ENCODE measurements at places on chromosomes 2 and 18.

- no peak for DNase-seq
Measured at GRCh38 chr2:105449076-105449475, 50.2 kb upstream of the FHL2 start.

DNA sequence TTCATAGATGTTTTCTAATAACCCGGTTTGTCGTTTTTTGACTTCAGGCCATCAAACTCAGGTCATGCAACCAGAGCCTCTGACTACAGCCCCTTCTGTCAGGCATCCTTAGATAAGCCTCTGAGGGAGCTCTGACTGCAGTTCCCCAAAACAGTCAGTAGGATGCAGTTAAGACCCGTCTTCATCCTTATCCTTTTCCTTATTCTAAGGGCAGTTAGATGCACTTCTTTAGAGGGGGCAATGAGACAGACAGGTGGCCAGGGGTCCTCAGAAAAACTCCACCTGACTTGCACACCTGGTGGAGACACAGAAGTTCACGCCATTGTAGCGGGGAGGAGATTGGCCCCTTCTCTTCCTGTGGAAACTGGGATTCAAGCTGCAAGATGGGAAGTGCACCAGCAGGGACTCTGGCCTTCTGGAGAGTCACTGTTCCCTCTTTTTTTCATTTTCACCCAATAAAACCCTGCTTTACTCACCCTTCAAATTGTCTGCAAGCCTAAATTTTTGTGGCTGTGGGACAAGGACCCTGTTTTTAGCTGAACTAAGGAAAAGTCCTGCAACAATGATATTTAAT lies 104.8 kb upstream of the TFPI start:
- DNase-seq, result no peak

GRCh38 chr18:9992973-9993520 lies 79.2 kb downstream of the VAPA start:
- DNase-seq, result no peak

GRCh38 chr2:72895154-72895553 lies 7.9 kb downstream of the SPR start:
- no peak for DNase-seq

DNA sequence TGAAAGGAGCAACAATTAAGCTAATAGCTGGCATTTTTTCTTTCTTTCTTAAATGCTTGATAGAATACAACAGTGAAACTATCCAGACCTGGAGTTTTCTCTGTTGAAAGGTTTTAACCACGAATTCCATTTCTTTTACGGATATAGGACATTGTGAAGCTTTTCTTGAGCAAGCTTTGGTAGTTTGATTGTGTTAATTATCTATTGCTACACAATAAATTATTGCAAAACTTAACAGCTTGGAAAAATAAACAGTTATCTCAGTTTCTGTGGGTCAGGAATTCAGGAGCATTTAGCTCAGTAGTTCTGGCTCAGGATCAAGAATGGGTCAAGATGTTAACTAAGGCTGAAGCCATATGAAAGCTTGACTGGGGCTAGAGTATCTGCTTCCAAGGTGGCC lies 11.7 kb downstream of the PHOSPHO2 start:
- DNase-seq, result no peak

GRCh38 chr2:85114586-85115330 lies 18.4 kb upstream of the TCF7L1 start:
- DNase-seq, result no peak

DNA sequence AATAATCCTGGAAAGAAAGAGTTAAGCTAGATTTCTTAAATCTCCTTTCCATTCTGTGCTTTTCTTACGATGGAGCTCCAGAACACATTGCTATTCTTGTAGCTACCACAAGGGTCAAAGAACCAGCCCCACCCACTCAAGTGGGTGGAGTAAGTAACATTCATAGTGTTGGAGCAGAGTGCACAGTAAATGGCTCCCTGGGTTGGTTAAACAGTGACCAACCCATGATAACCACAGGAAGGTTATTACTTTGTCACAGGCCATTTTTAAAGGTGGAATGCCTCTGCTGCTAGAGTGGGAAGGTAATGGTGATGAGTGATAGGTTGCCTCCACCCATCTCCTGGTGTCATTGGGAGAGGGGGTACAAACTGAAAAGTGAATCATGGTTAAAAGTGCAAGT lies 13.9 kb downstream of the ARPC2 start:
- no peak for DNase-seq

- DNase-seq, result no peak
Measured at GRCh38 chr2:143481237-143481623, 352.0 kb downstream of the ARHGAP15 start.

DNA sequence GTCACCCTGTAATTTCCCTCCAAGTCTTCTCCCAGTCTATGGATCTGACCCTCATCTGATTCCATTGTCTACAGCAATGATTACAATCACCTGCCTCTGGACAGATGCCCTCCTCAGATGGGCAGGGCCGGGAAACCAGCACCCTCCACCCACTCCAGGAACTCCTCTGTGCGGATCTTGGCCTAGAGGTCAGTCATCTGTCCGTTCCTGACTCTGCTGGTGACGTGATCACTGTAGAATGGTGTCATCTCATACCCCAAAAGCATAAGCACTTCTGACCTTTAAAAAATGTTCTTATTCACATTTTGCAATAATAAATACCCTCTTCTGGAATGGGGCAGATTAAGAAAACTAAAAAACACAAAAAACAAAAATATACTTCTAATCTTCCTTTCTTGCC lies 29.5 kb upstream of the BZW1 start:
- no peak for DNase-seq

DNA sequence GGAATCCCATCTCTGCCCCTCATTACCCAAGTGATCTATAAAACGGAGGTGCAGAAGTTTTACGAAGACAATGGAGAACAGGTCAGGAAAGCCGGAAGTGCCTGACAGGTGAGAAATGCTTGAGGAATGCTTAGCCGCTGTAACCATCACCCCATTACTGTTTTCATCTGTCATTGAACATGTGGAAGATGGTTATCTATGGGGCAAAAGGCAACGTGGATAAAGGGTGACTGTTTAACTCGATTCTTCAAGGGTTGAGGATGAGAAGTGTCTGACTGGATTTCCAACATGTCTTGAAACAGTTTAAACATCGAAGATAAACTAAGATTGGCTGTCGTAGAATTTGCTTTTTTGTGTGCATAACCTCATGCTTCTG lies 17.3 kb downstream of the HK2 start:
- no peak for DNase-seq

DNA sequence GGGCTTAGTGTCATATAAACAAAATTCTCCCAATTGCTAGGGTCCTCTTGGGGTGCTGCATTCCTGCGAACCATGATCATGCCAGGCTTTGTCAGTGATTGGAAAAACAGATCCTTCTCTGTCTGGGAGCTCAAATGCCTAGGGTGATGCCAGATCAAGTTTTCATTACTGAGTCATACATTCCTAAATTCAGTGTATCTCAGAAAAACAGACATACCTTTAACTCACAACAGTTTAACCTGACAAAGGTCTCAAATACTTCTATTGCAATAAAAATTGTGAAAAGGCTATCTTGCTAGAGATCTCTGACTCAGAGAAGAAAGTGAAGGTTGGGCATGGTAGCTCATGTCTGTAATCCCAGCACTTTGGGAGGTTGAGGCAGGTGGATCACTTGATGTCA lies 86.9 kb downstream of the SH3YL1 start:
- no peak for DNase-seq

DNA sequence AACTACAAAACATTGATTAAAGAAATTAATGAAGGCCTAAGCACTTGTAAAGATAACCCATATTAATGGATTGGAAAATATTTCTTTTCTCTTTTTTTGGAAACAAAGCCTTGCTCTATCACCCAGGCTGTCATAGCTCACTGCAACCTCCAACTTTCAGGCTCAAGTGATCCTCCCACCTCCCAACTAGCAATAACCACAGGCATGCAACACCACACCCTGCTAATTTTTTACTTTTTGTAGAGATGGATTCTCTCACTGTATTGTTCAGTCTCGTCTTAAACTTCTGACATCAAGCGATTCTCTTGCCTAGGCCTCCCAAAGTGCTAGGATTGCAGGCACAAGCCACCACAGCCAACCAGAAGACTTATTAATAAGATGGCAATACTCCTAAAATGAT lies 73.4 kb upstream of the NDUFV2 start:
- no peak for DNase-seq

All from NCI-H1417 treated with DMSO at 0.1 percent for 48 hours (cell line).